ENCODE measurements at places on chromosomes 16 and 17.
A peak's percentile ranks its signal among the peaks of the same experiment; 100 is the strongest.

- DNase-seq, result peak; percentile 63
Measured at GRCh38 chr17:76240461-76241203, at the start of gene RNF157. TSS of gene RNF157 (minus strand) at chr17:76240493. CDS start at chr17:76240240, 253 bp downstream.

DNA sequence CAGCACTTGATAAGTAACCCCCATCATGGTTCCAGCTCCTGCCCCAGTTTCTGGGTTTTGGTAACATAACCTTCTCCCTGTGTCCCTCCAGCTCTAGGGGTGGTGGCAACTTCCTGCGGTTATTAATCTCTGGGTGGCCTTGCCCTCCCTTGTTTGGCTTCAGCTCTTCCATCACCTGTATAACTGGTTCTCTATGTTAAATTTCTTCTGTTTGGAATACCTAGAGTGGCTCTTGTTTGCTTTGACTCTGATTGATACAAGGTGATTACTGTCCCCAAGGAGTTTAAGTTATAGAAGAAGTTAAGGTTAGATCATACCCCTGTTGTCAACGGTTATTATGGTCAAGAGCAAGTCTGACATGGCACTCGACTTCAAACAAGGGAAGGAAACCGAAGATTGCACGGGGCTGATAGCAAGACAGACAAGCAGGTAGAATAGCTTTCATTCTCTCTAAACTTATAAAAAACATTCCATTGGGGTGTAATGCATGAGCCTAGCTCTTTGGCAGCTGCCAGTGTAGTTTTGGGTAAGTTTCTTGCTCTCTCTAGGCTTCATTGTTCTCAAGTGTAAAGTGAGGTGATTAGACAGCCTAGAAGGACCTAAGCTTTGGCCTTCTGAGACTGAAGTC, 11.0 kb upstream of the CCR7 start:
- no peak for DNase-seq

DNA sequence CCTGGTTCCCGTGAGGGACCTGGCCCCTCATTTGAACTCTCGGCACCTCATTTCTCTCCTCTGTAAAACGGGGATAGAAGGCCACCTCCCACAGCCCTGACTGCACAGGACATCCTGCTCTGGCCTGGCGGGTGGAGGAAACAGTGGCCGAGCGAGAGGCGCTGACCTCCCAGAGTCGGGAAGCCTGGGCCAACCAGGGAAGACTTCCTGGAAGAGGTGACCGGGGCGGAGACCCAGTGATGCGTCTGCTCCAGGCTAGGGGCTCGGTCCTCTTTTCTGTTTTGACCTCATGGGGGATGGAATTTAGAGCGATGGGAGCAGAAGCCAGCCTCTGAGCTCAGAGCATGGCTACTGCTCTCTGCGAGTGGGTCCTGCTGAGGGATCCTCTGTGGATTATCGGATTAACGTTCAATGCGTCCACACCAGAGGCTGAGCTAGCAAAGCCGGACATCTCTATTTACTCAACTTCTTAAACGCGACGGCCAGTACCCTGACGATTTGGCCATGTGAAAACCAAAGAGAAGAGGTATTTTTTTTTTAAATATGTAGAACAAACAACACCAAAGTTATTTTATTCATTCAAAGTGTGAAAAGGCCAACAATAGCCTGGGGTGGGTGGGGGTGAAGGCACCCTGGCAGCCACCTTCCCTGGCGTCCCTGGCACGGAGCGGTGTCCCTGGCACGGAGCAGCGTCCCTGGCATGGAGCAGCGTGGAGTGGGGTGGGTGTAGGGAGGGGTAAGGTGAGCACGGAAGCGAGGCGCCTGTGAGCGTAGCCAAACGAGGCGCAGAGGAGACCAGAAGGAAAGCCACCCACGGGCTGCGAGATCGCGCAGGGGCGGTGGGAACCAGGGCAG, 9.2 kb upstream of the MSLN start:
- no peak for DNase-seq

GRCh38 chr17:63153488-63153887, 187.5 kb downstream of the TANC2 start:
- no peak for DNase-seq

- no peak for DNase-seq
Measured at GRCh38 chr16:78395035-78395434, 295.6 kb downstream of the WWOX start.

DNA sequence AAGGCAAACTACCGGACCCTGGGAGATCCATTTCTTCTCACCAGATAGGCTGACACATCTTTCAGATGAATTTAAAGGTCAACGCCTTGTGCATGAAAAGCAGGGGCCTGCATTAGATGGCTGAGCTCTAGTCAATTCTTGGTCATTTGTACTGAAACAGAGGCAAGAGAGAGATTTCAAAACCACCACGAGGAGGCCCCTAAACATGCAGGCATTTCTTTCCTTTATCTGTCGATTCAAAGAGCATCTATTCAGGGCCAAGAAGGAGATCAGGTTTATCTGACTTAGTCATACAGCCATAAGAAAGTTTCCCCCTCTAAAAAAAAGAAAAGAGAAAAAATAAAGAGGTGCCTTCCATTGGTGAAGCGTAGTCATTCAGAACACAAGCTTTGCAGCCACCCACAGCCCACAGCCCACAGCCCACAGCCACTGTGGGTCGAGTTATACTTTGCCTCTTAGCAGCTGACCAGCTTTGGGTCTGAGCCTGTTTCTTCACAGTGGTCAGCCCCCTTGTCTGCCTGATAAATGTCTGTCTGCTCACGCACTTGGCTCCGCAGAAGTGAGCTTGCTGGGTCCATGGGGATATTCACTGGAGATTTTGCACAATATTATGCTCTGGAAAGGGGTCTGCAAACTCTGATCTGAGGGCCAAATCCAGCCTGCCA, 207.5 kb downstream of the CDH13 start:
- DNase-seq, result no peak

DNA sequence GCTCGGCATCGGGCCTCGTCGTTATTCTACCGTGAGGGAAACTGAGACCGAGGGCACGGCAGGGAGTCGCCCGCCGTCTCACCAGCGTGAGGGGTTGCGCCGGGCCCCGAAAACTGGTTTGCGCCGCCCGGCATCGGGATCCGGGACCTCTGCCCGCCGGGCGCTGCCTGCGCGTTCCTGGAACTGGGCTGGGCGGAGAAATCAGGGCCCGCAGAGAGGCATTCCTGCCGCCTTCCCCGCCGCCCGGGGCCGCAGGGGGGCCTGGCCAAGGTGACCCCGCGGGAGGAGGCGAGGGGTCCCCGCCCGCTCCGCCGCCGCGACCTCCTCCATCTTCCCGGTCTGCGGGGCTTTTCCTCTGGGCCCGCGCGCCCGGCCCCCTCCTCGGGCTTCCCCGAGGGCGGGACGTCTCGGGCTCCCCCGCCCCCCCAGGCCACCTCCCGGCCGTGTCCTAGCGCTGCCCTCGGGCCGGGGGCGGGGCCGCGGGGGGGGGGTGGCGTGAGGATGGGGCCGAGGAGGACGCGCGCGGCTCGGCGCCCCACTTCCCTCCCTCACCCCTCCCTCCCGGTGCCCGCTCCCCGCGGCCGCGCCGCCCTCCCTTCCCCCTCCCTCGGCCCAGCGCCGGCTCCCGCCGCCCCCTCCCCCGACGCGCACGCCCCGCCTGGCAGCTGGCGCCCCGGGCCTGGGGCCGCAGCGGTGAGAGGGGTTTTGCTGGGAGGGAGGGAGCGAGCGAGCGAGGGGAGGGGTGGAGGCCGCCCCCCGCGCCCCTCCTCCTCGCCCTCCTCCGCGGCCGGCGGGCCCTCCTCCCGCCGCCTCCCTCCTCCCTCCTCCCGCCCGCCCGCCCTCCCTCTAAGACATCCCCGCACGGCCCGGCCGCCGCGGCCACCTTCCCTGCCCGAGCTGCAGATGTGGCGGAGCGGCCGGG, at the start of gene GLIS2:
GLIS2 (plus strand) TSS at position 882 of the 922 bp plus-strand sequence. CDS start 16,214 bp downstream, outside the sequence.
- DNase-seq, result peak; percentile 6

DNA sequence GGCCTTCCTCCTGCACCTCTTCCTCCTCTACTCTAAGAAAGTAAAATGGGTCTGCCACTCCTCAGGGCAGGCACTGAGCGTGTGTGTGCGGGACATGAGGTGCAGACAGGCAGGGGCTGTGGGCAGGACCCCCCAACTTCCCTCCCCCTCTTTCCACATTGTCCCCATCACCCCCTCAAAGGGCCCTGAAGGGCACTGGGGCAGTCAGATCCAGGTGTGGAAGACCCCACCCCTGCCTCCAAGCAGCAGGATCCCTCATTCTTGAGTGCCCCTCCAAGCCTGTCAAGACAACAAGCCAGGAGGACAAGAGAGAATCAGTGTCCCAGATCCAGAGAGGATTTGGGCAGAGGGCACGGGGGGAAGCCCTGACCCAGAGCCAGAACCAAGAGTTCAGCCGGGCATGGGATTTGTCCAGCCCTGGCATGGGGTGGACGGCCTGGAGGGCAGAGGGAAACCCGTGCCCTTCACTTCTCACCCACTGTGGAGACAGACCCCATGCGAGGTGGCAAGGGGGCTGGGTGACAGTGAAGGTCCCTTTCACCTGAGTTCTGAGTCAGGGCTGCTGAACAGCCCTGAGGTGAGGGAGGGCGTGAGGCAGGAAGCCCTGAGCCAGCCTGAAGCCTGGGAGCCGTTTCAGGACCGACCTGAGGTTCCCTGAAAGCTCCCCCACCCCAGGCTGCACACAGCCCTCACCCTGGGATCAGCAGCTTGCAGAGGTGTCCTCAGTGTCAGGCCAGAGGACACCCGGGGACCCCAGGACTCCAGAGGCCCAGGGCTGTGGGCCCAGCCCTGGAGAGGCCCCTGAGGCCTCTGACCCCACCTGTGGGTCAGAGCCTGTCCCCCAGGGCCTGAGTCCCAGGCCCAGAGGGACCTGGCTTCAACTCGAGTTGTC, 45.8 kb downstream of the USP22 start:
- no peak for DNase-seq

DNA sequence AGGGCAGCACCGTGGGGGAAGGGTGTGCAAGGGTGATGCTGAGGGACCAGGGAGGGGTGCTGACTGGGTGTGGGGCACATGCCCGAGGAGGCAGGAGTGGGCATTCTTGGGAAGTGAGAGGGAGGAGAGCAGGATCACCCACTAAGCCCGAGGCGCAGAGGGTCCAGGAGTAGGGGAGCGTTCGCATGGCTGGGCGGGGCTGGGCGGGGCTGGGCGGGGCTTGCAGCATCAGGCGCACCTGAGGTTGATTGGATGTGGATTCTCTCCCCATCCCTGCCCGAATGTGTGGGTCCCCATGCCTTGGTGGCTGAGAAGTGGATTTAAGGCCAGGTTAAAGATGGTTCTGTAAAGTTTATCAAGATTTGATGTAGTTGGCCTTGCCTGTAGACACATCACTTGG, 14.2 kb downstream of the BANP start:
- no peak for DNase-seq

DNA sequence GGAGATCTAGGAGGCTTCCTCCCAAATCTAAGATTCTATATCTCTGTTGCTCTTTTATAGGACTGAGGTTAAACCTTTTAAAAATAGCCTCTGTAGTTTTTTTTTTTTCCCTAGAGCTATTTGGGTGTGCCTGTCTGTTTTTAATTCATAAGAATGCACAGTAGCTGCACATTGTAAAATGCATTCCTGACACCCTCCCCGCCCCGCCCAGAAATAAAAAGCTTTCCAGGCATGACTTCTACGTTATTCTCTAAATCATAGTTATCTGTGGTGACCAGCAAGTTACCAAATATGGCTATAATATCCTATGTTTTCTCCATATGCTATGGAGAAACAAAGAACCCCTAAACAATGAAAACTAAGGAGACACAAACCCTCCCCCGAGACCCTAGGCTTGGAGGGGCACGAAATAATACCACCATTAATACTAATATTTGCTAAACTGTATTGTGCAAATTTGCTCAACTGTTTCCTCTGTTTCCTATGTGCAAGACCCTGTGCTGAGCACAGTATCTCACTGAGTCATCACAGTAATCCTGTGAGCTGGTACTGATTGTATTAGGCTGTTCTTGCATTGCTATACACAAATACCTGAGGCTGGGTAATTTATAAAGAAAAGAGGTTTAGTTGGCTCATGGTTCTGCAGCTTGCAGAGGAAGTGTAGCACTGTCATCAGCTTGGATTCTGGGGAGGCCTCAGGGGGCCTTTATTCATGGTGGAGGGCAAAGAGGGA, 388.3 kb downstream of the CA10 start:
- DNase-seq, result no peak

DNA sequence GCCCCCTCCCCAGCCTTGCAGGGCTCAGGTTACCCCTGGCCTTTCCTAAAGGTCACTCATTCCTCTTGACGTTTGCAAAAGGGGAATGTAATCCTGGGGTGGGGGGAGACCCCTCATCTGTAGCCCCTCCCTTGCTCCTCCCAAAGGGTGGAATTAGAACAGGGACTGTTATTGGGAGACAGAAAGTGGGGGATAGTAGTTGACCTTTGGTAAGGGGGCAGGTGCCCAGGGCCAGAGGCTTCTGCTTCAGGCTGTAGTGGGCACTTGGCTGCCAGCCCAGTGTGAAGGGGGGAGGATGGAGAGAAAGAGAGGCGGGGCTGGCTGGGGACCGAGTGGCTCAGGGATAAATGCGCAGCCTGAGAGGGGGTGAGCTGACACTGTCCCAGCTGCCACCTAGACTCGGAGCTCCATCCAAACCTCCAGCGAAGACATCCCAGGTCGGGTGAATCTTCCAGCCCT, at the start of gene ENO3:
ENO3 (plus strand) TSS at position 374 of the 459 bp plus-strand sequence. CDS start 711 bp downstream, outside the sequence.
- DNase-seq, result no peak

DNA sequence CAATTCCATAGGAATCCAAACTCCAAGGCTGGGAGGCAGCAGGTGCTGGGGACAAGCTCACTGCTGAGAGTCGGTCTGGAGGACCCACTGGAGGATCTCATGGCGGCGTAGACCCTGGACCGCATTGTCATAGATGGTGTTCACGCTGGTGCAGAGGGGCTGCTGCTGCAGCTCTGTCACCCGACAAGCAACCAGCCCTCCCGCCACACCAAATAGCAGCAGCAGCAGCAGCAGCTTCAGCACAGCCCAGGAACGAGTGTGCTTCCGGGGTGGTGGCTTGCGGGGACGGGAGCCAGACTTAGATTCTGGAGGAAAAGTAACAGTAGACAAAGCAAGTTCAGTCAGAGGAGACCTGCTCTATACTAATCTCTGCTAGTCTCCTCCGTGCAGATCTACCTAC, 9.9 kb downstream of the EME1 start:
- DNase-seq, result no peak

DNA sequence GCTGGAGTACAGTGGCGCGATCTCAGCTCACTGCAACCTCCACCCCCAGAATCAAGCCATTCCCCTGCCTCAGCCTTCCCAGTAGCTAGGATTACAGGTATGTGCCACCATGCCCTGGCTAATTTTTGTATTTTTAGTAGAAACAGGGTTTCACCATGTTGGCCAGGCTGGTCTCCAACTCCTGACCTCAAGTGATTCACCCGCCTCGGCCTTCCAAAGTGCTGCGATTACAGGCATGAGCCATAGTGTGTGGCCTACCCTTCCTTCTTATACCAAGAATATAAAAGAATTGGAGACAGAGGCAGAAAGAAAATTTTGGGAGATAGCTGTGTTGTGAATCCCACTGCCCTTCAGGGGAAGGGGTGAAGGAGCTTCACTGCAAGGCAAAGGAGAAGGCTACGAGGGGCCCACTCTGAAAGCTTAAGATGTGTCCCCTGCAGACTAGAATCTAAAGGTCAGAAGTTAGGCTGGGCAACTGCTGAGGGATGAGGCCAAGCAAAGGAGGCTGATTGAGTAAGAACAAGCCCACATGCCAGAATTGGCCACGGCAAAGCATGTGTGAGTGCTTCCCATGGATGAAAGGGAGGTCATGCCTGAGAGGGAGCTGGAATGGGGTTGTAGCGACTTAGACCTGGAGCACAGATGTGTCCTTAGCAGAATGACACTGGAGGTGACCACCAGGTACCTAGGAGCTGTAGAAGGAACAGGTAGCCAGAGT, 8.4 kb upstream of the CRYBA1 start:
- no peak for DNase-seq

GRCh38 chr17:4667166-4667565, 25.7 kb upstream of the ALOX15 start:
- DNase-seq, result no peak

Data from activated CD4-positive, alpha-beta T cell treated with anti-CD3 and anti-CD28 coated beads, Interleukin-2, amount 50 U/mL, for 1 hour (primary cell).